A549 treated with Mapracorat at 1 μM for 4 hours (cell line): ENCODE measurements at places on chromosomes 7 and 10. TPM values are rescaled to one million over a fixed set of nuclear protein-coding genes. Genes with fewer than 3 reads are reported as not detected.

Gene TAS2R16
- total RNA-seq: not detected in 5 replicates

Gene KCP
- total RNA-seq: 0.05 to 0.30 TPM (median 0.15 TPM) in 5 replicates

Gene SP8
- not detected in 5 replicates for total RNA-seq

Gene ODAD2
- total RNA-seq: 0.14 TPM in 1 of 5 replicates, not detected in the others

Gene C10orf143
- total RNA-seq: 0.66 to 1.00 TPM (median 0.81 TPM) in 5 replicates

Gene PSD
- total RNA-seq: 0.20 to 0.53 TPM (median 0.31 TPM) in 5 replicates

Gene CABCOCO1
- total RNA-seq: 0.19 to 0.83 TPM (median 0.27 TPM) in 5 replicates

Gene AGAP6
- 7.3 to 10.0 TPM (median 8.6 TPM) in 5 replicates for total RNA-seq

Gene TRRAP
- 13.1 to 17.8 TPM (median 16.8 TPM) in 5 replicates for total RNA-seq

Gene GLUD1
- 86.7 to 105 TPM (median 98.2 TPM) in 5 replicates for total RNA-seq

Gene MIOS
- total RNA-seq: 18.0 to 19.4 TPM (median 18.2 TPM) in 5 replicates

Gene TBXAS1
- total RNA-seq: 12.5 to 15.0 TPM (median 14.7 TPM) in 5 replicates

Gene TMED4
- total RNA-seq: 47.0 to 54.2 TPM (median 53.0 TPM) in 5 replicates

Gene OR6V1
- not detected in 5 replicates for total RNA-seq

Gene AKR1C8
- total RNA-seq: 0.14 to 0.27 TPM in 2 of 5 replicates, not detected in the others

Gene FEZF1
- total RNA-seq: not detected in 5 replicates

Gene ADAMTS14
- 0.05 to 0.16 TPM (median 0.09 TPM) in 5 replicates for total RNA-seq

Gene PNLIPRP3
- total RNA-seq: 0.08 TPM in 1 of 5 replicates, not detected in the others

Gene DRGX
- 0.05 TPM in 1 of 5 replicates, not detected in the others for total RNA-seq

Gene PGAM2
- total RNA-seq: not detected in 5 replicates

Gene C10orf62
- not detected in 5 replicates for total RNA-seq

Gene ATRNL1
- 0.14 to 0.58 TPM (median 0.29 TPM) in 5 replicates for total RNA-seq

Gene LRRC17
- 0.08 to 0.18 TPM (median 0.14 TPM) in 4 of 5 replicates, not detected in the other for total RNA-seq

Gene PHYHIPL
- 0.11 to 0.73 TPM (median 0.35 TPM) in 5 replicates for total RNA-seq

Gene SLC12A9
- 9.2 to 17.7 TPM (median 14.8 TPM) in 5 replicates for total RNA-seq

Gene ELN
- total RNA-seq: 0.05 to 0.10 TPM (median 0.06 TPM) in 3 of 5 replicates, not detected in the others

Gene ARMC3
- 0.35 to 0.74 TPM (median 0.58 TPM) in 5 replicates for total RNA-seq
